GDM1 (cell line): ENCODE measurements at places on chromosomes 3 and 15.

GRCh38 chr15:45399381-45400212 is 21.3 kb upstream of the GATM start:
- DNase-seq, result no peak

GRCh38 chr15:89858661-89859458 is 34.9 kb downstream of the AP3S2 start:
- no peak for DNase-seq

GRCh38 chr3:133136114-133137041 is 98.2 kb downstream of the TMEM108 start:
- no peak for DNase-seq

DNA sequence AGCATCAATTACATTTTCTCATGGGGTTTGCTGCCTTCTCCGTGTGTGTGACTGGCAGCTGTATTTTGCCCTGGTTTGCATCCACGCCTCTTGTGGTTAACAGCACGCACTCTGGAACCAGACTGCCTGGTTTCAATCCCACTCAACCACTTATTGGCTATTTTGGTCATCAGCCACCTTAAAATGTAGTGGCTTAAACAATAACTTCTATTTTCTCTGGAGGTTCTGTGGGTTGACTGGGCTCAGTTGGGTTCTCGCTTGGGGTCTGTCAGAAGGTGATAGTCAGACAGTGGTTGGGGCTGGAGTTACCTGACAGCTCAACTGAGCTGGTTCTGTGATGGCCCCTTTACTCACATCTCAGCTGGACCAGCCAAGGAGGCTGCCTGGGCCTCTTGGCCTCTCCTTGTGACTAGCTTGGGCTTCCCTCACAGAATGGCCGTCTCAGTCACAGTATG is 36.8 kb downstream of the EHD4 start:
- no peak for DNase-seq

GRCh38 chr15:96328181-96328876 is 2.2 kb upstream of the NR2F2 start:
- DNase-seq, result no peak

- DNase-seq, result no peak
Observed at GRCh38 chr3:15443826-15444524, 16.6 kb downstream of the EAF1 start.

- DNase-seq, result no peak
Observed at GRCh38 chr3:142226474-142226873, 1.1 kb upstream of the GK5 start.

- no peak for DNase-seq
Observed at GRCh38 chr3:12049675-12050074, 45.5 kb downstream of the SYN2 start.

- DNase-seq, result no peak
Observed at GRCh38 chr3:95272781-95273180, 1209.9 kb downstream of the NSUN3 start.

DNA sequence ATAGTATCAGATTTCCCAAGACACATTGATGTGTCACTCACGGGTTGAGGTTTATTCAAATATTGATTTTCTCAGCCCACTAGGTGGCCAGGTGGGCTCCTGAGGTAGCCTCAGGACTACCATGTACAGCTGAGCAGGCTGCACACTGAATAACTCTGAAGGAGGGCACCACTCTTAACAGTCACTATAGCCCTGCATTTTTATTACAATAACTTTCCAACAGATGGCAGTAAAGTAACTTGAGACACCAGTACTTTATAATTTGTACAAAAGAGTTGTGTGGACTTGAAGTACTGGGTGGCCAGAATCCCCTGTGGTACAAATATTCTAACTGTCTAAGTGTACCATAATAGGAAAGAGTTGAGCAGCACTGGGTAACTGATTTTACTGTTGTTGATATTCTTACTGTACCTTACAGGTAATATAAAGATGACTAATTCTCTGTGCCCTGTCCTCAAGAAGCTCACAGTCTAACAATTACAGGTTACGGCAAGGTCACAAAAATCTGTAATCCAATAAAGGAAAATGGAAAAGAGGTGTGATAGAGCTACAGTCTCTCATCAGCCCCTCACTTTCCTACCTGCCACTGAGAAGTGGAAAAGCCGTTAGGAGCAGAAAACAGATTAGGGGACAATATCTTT is 76.0 kb downstream of the ETFA start:
- DNase-seq, result peak; percentile 5

DNA sequence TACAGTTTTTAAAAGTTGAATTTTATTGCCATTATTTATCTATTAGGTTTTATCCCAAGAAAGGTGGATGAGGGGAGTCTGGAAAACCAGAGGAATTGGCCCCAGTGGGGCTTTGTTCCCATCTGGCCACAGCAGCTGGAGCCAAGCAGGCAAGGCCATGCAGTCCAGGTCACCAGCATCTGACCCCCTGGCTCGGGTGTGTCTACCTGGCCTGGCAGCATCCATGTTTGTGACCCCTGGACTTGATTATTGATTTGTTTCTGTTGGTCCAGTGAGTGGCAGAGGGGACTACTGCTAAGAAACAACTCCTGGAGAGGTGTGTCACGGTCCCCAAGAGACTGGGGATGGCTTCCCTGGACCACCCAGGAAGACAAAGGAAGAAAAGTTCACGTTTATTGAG is 111.1 kb downstream of the NUP210 start:
- no peak for DNase-seq

- DNase-seq, result no peak
Observed at GRCh38 chr3:137084586-137084985, 126.8 kb downstream of the IL20RB start.

DNA sequence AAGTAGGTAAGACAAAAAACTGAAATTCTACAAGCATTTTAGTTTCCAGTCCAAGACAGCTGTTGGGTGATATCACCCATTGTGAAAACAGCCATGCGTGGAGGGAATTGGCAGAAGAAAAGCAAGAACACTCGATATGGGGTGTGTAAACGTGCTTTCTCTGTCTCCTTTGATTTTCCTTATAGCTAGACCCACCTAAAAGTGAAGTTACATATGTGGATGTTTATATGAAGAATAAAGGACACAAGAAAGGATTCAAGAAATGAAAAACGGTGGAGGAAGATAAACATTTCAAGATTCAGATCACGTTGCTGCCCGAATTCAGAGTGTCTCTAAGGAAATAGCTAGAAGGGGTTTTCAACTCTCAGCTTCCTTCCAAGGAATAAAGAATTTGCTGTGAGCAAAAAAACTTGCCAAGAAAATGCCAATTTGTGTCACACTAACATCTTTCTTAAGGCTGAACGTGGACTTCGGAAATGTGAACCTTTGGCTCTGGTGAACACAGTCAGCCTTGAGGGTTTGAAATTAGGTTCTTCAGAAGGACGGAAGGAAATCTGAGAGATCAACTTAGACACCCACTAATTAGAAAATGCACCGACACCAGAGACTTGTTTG is 269.0 kb upstream of the ADAMTS9 start:
- DNase-seq, result no peak

DNA sequence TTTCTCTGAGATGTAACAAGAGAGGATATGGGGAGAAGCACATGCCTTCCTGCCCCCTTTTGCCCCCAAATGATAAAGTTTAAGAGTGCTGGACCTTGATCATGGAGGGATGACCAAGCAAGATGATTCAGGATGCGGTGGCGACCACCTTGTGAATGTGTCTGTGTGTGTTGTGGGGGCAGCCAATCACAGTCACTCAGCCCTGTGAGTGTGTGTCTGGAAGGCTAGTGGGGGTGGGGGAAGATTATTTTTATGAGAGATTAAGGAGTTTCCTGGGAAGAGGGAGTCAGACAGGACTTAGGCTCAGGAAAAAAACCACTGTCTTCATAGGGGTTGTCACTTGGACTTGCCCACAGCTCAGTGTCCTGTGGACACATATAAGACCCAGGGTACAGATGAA is 57.8 kb upstream of the KY start:
- no peak for DNase-seq

DNA sequence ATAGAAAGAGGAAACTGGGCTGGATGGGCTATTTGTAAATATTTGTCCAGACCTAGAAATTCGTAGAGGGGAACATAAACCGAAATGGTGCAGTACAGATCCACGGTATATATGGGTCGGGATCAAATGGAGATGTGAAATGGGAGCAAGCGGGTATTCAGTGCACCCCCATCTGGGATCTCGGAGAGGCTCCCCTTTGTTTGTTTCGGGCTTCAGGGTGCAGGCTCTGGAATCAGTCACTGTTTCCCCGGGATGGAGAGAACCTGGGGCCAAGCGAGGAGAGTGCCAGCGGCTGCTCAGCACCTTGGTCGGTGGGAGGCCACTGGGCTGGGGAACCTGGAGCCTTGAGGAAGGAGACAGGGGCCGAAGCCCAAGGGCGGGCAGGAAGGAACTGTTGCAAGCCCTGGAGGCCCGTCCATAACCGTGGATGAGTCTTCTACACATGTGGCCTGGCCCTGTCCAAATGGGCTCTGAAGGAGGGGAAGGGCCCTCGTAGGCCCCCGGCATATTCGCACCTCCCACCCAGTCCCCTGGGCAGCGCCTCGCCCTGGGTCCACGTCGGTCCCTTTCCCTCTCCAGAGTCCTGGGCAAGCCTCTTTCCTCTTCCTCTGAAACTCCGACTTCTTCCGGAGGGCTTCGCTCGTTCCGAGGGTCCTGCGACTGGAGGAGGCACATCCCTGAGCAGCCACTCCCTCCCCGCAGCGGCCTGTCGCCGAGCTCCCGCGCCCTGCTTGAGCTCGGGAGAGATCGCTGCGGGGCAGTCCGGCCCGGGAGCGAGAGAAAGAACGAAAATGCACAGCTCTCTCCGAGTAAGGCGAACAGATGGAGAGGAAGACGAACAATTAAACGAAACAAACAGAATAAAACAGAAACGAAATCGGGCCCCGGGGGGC is 3.0 kb downstream of the ISL2 start:
- DNase-seq, result no peak

- no peak for DNase-seq
Observed at GRCh38 chr15:101004500-101004899, 85.3 kb downstream of the LRRK1 start.

DNA sequence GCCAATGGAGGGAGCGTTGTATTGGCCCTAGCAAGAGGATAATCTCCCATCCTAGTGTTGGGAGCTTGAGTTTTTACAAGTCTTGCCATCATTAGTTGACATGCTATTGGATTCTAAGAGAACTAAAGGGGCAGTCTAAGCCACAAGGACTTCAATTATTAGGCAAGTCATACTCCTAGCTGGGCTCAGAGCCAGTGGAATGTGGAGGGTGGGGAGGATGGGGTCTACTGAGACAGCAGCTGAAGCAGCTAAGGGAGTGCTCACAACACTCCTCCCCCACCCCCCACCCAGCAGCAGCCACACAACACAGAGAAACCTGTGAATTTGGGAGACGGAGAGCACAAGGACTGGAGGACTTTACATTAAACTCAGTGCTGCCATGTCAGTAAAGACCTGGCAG is 27.9 kb downstream of the FRG2C start:
- DNase-seq, result no peak

DNA sequence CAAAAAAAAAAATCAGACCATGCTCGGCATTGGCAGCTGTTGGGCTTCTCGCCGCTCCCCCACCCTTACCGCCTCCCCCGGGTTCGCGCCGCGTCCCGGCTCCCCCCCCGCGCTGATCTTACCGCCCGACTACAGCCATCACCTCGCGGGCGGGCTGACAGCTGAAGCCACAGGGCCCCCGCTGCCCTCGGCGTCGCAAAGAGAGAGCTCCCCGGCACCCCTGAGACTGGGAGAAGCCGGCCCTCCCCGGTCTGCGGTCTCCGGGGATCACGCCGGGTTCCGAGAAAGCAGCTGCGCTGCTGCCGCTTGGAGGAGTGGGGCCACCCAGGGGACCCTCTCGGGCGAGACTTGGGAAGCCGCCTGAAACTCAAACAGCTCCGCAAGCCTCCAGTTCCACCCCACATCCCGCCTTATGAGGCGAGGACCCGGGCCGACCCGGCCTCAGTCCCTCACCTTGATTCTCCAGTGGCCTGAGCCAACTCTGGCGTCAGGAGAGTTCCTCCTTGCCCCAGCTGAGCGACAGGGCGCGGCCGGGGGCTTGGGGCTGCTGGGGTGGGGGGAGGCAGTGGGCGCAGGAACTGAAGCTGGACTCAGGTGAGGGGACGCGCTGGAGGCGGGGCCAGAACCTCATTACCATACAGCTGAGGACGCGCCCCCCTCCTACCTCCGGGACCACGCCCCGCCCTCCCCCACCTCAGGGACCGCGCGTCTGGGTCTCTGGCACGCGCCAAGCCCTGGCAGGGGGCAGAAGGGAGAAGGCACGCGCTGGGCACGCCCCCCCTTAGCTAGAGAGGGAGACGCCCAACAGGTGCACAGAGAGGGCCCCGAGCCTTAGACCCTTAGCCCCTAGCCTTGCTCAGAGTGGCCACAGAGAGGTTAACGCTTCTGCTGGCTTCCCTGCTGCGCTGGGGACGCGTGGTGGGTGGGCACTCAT is 1.0 kb upstream of the DLL4 start:
- no peak for DNase-seq

GRCh38 chr15:49242820-49243219 is 72.8 kb downstream of the GALK2 start:
- no peak for DNase-seq

DNA sequence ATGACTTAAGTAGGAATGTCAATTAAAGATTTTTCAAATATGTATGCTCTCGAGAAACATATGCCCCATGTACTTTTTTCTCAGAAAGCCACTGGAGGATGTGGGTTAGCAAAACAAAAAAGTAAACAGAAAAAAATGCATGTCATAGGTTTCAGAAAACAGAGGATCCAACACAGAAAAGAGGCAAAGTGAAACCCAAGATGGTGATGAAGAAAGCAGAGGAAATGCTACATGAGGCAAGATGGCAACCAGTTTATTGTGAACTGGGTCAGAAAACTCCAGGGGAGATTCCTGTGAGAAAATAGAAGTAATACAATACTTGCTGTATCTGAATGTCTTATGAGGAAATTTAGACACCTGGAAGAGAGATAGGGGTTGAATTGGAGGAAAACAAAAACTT is 30.8 kb upstream of the EOMES start:
- DNase-seq, result no peak

DNA sequence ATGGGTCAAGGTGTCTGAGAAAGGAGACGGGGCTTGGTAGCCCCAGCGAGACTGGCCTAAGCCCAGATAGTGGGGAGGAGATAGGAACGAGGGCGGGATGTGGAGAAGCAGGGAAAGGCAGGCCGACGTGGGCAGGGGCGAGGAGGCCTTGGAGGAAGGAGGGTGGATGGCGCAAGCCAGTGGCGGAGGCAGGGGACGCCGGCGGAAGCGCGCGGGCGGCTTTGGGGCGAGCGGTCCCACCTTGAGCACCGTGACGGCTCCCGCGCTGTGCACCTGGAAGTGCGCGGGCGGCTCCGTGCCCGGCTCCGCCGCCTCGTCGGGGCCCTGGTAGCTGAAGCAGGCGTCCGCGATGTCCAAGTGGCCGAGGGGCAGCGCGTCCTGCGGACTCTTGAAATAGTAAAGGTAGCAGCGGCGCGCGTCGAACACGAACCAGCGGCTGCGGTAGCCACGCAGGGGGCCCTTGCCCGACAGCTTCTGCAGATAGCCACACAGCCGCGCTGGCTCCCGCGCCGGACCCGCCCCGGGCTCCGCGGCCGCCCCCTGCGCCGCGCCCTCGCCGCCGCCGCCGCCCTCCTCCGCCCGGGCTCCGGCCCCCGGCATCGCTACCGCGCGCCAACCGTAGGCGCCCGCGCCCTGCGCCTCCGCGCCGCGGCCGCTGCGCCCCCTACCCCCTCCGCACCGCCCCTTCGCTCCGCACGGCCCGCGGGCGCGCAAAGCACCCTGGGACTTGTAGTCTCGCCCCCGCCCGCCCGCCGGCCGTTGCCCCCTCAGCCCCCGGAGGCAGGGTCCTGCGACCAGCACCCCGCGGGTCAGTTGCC is at the start of gene TBC1D2B:
TBC1D2B (minus strand) TSS at position 659 of the 818 bp plus-strand sequence; CDS start at position 600, 59 bp downstream.
- peak; percentile 53 for DNase-seq
